Right lung (tissue), 10 donors: ENCODE measurements at places on chromosomes 1 and 21.

DNA sequence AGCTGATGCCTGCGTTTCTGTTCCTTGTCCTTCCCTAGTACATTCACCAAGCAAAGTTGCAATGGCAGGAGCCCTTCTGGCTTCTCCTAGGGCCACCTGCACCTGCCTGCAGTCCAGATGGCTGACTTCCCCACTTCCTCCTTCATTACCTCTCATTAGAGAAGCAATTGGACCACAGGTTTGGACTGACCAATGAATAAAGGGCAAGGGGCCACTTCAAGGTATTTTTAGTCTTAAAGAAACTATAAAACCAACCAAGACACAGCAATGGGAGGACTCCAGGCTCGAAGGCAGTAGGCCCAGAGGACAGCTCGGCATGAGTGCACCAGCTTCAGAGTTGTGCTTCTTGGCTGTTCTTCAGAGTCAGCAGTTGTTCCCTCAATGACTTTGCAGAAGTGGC is 60.8 kb upstream of the ROR1 start:
- DNase-seq: no peak

DNA sequence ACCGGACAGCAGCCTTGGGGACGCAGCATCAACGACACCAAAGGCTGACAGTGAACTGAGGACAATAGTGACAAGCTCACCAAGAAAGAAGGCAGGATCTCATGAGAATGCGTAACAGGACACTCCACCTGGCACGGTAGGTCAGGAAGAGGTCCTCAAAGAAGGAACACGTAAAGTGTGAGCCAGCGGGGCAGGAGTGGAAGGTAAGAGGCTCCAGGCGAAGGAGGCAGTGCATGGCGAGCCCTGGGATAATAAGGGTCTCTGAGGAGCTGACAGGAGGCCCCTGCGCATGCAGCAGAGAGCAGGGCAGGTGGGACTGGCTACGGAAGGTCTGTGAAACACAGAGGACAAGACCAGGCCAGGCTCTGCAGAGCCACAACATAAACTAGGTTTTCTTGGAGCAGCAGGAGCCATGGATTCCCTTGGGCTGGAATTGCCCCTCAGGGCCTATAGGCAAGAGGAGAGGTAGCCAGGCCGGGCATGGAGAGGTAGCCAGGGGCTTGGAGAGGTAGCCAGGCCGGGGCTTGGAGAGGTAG is 8.2 kb downstream of the LSS start:
- DNase-seq: no peak

GRCh38 chr1:216937491-216937890 is 214.3 kb upstream of the ESRRG start:
- no peak for DNase-seq

DNA sequence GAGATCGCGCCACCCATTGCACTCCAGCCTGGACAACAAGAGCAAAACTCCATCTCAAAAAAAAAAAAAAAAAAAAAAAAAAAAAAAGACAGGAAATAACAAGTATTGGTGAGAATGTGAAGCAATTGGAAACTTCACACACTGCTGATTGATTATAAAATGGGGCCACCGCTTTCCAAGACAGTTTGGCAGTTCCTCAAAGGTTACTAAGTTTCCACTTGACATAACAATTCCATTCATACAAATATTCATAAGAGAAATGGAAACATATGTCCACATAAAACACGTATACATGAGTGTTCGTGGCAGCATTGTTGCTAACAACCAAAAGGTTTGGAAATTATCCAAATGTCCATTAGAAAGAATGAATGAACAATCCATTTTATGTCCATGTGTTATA is 26.3 kb downstream of the USP24 start:
- DNase-seq: no peak

DNA sequence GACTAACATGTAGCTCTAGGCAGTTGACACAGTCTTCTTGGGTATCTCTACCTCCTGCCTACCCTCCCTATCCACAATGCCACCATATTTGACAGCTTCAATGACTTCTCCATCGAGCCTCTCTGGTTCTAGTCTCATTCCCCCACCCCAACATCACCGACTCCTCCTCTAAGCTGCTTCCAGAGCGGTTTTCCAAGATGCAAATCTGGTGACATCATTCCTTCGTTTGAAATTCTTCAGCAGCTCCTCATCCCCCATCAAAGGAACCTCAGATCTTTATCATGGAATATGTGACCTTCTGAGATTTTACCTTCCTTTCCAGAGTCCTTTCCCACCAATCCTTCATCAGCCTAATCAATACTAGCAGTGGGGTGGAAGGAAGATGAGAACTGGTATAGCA is 352.4 kb upstream of the RUNX1 start:
- no peak for DNase-seq

DNA sequence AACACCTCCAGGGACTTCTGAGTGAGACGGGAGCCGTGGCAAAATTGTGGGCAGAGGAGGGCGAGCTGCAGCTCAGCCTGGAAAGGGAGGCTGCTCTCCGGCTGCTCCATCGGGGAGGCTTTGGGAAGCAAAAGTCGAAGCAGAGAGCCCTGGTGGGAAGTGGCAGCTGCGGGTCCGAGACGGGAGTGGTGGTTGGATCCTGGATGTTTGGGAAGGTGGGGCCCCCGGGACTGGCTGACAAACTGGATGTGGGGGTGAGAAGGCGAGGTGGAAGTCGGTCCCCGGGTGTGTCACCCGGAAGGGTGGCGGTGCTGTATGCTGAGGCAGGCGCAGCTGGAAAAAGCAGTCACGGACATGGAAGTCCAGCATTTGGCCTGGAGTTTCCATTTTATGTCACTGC is 52.1 kb downstream of the KCNAB2 start:
- DNase-seq: no peak
